Naive B cell (primary cell): ENCODE measurements at places on chromosomes 12 and 14. TPM values are rescaled to one million over a fixed set of nuclear protein-coding genes. Genes with fewer than 3 reads are reported as not detected.

DNA sequence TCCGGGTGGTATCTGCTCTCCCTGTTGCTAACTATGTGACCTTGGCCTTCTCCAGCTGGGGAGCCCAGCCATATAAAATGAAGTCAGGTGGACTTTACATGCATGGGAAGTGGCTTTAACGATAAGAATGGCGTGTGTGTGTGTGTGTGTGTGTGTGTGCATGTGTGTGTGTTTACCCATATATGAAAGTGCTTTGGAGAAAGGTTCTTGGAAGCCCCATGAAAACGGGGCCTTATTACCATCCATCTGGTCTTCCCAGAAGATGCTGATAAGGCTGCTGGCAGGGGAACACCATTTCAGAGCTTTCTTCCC, 94.8 kb downstream of the LRRC74A start:
- no peak overlapping the region for H3K4me3 ChIP-seq
- no peak overlapping the region for H3K27ac ChIP-seq
- peaks cover 43% of the 10 kb centered on the region for H3K27me3 ChIP-seq
- DNase-seq: no peak
- H3K36me3 ChIP-seq: no peaks in the 10 kb centered on the region
- H3K4me1 ChIP-seq: peaks cover 38% of the 10 kb centered on the region

DNA sequence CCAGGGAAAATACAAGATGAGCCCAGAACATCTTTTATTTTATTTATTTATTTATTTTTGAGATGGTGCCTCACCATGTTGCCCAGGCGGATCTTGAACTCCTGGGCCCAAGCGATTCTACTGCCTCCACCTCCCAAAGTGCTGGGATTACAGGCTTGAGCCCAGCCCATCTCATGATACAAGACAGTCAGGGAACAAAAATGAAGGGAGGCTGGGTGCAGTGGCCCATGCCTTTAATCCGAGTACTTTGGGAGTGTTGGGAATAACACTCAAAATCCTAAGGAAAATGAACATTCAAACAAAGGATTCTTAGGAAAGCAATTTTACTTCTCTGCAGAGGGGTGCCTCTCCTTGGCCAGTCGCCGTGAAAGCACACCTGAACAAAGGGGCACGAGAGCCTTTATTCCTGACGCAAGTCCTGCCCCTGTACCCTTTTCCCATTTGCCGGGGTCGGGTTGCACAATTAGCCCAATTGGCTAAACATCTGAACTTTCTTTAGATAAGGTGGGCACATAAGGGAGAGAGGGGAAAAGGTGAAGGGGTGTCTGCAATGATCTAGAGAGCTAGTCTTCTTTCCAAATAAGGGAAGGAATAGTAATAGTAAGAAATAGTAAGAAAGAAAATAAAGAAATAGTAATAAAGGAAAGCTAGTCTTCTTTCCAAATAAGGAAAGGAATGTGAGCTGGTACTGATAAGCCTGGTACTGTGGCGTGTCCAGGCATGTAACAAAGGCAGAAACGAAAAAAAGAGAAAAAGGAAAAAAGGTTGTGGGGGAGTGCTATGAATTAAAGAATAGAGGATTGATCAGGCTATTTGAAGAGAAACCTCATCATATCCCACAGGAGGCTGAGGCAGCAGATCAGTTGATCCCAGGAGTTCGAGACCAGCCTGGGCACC, 13.4 kb downstream of the NCAPD2 start:
- no peak overlapping the region for H3K27ac ChIP-seq
- no peak for DNase-seq
- H3K4me1 ChIP-seq: no peaks in the 10 kb centered on the region
- peaks cover 5% of the 10 kb centered on the region for H3K36me3 ChIP-seq
- no peaks in the 10 kb centered on the region for H3K27me3 ChIP-seq
- H3K4me3 ChIP-seq: no peak overlapping the region

GRCh38 chr12:5963515-5963914, 18.5 kb upstream of the ANO2 start:
- H3K27me3 ChIP-seq: peaks cover 19% of the 10 kb centered on the region
- no peak overlapping the region for H3K27ac ChIP-seq
- DNase-seq: no peak
- no peaks in the 10 kb centered on the region for H3K4me1 ChIP-seq
- H3K4me3 ChIP-seq: no peak overlapping the region
- H3K36me3 ChIP-seq: no peaks in the 10 kb centered on the region

- no peaks in the 10 kb centered on the region for H3K27me3 ChIP-seq
- no peak overlapping the region for H3K27ac ChIP-seq
- no peaks in the 10 kb centered on the region for H3K36me3 ChIP-seq
- DNase-seq: no peak
- no peak overlapping the region for H3K4me3 ChIP-seq
Measured at GRCh38 chr14:39558525-39558924, 126.3 kb upstream of the FBXO33 start.

DNA sequence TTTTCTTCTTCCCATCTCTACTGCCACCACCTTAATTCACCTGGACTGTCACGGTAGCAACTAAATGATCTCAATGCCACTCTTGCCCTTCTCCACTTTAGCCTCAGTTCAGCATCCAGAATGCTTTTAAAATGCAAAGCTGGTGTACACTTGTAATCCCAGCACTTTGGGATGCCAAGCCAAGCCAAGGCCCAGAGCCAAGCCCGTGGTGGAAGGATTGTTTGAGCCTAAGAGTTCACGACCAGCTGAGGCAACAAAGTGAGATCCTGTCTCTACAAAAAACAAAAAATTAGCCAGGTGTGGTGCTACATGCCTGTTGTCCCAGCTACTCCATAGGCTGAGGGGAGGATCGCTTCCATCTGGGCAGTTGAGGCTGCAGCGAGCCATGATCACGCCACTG, 5.9 kb downstream of the CIPC start:
- no peak overlapping the region for H3K27ac ChIP-seq
- no peaks in the 10 kb centered on the region for H3K27me3 ChIP-seq
- H3K4me3 ChIP-seq: no peak overlapping the region
- DNase-seq: no peak

- DNase-seq: no peak
- H3K4me3 ChIP-seq: no peak overlapping the region
- no peaks in the 10 kb centered on the region for H3K4me1 ChIP-seq
- H3K27me3 ChIP-seq: no peaks in the 10 kb centered on the region
- peak overlapping the region; percentile 32 for H3K27ac ChIP-seq
- peaks cover 24% of the 10 kb centered on the region for H3K36me3 ChIP-seq
Measured at GRCh38 chr14:50744231-50744630, 76.1 kb upstream of the SAV1 start.

DNA sequence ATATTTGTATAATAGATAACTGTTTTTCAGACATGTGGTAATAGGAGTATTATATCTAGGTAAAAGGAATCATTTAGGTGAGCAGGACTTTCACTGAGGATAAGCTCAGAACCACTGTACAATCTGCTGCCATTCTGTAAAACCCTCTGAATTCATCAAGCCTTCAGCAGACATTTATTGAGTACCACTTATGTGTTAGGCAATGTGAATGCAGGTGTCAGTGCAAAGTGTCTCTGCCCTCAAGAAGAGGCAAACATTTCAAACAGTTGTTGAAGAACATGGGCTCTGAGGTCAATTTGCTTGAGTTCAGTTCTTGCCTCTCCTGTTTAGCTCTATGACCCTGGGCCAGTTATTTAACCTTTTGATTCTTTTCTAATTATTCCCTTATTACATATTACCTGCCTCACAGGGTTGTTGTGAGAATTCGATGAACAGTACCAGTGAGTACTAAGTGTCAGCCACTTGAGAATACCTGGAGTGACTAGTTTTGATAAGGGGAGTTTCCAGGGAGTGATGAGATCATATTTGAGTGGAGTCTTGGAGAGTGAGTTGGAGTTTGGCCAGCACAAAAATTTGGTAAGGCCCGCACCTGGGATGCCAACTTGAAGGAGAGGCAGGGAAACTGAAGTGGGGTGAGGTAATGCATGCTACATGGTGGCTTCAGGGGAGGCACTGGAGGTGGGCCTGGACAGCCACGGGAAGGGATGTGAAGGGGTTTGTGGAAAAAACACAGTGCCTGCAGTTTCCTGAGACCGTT, 33.7 kb downstream of the RASSF8 start:
- no peaks in the 10 kb centered on the region for H3K4me1 ChIP-seq
- no peaks in the 10 kb centered on the region for H3K36me3 ChIP-seq
- H3K4me3 ChIP-seq: no peak overlapping the region
- no peak for DNase-seq
- H3K27ac ChIP-seq: peak overlapping the region; percentile 74

GRCh38 chr12:72444566-72444965, 172.4 kb downstream of the TRHDE start:
- no peaks in the 10 kb centered on the region for H3K4me1 ChIP-seq
- no peak overlapping the region for H3K4me3 ChIP-seq
- DNase-seq: no peak

- H3K27me3 ChIP-seq: peaks cover 23% of the 10 kb centered on the region
- no peaks in the 10 kb centered on the region for H3K36me3 ChIP-seq
- H3K4me1 ChIP-seq: no peaks in the 10 kb centered on the region
- DNase-seq: no peak
- no peak overlapping the region for H3K4me3 ChIP-seq
Measured at GRCh38 chr12:7269273-7269672, 34.6 kb upstream of the ACSM4 start.

DNA sequence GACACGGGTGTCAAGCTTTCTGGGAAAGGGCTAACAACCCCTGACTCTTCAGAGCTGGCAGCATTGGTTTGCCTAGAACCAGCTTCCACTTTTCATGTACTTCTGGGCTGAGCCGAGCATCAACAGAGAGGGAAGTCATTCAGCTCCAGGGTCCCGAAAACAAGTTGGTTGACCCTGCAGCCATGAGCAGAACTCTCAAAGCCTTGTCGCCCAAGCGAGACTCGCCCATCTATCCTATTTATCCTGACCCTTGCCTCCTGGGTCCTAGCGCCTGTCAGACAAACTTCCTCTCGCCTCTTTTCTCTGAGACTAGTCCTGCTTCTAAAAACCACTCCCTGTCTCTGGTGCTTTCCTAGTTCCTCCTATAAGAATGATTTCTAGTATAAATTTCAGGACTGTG, 47.9 kb downstream of the ASCL4 start:
- H3K4me1 ChIP-seq: no peaks in the 10 kb centered on the region
- H3K27me3 ChIP-seq: peaks cover 9% of the 10 kb centered on the region
- no peak for DNase-seq
- H3K27ac ChIP-seq: no peak overlapping the region
- no peak overlapping the region for H3K4me3 ChIP-seq

DNA sequence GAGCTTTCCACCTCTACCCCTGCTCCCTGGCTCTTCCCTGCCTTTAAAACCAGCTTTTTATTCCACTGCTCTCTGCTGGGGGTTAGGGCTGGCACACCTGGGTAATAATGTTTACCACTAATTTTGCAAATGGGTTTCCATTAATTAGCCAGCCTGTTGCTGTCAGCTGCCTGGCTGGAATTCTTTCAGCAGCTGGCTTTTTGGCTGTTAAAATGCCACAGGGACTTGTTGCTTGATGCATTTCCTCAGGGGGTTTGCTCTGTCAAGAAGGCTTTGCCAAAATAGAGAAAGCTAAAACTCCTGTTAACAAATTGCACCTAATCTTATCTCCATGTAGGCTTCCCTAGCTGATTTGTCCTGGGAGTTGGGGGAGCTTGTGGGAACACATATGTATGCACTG, 51.8 kb upstream of the PSMC1 start:
- no peaks in the 10 kb centered on the region for H3K27me3 ChIP-seq
- H3K4me1 ChIP-seq: no peaks in the 10 kb centered on the region
- H3K36me3 ChIP-seq: no peaks in the 10 kb centered on the region
- H3K27ac ChIP-seq: no peak overlapping the region
- DNase-seq: no peak

- no peak overlapping the region for H3K4me3 ChIP-seq
- no peak overlapping the region for H3K27ac ChIP-seq
- H3K27me3 ChIP-seq: no peaks in the 10 kb centered on the region
- no peaks in the 10 kb centered on the region for H3K36me3 ChIP-seq
- H3K4me1 ChIP-seq: no peaks in the 10 kb centered on the region
Measured at GRCh38 chr12:23729359-23729758, 220.1 kb downstream of the SOX5 start.

- H3K4me1 ChIP-seq: peaks cover 39% of the 10 kb centered on the region
- H3K4me3 ChIP-seq: no peak overlapping the region
Measured at GRCh38 chr12:56616925-56617324, 13.2 kb downstream of the BAZ2A start.

GRCh38 chr12:109635717-109636116, 62.1 kb downstream of the MVK start:
- H3K4me1 ChIP-seq: no peaks in the 10 kb centered on the region
- no peak overlapping the region for H3K27ac ChIP-seq
- no peak overlapping the region for H3K4me3 ChIP-seq
- peaks cover under 1% of the 10 kb centered on the region for H3K27me3 ChIP-seq
- no peaks in the 10 kb centered on the region for H3K36me3 ChIP-seq

DNA sequence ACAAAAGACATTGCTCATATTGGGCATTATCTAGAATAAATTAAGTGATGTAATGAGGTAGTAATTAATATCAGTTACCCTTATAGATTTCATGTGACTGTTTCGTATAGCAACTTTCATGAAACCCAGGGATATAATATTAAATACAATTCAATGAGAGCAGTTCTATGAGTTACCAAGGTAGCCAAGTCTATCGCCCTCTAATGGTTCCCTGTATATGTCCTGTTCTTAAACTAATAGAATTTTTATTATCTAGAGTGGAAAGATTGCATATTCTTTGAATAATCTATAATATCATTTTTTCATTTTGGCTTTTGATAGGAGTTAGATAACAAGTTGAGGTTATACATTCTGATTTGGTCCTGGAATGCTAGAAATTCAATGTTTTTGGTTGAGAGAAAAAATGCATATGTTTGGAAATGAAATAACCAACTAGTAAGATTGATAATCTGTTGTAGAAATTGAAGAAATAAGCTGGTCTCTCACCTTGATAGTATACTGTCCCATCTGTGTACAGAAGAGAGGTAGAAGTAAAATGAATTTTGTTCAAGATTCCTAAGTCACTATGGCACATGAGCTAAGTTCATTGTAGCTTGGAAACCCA, 59.7 kb downstream of the SCFD1 start:
- no peak overlapping the region for H3K4me3 ChIP-seq
- no peaks in the 10 kb centered on the region for H3K4me1 ChIP-seq
- no peak overlapping the region for H3K27ac ChIP-seq
- no peak for DNase-seq
- no peaks in the 10 kb centered on the region for H3K27me3 ChIP-seq
- H3K36me3 ChIP-seq: peaks cover 28% of the 10 kb centered on the region

DNA sequence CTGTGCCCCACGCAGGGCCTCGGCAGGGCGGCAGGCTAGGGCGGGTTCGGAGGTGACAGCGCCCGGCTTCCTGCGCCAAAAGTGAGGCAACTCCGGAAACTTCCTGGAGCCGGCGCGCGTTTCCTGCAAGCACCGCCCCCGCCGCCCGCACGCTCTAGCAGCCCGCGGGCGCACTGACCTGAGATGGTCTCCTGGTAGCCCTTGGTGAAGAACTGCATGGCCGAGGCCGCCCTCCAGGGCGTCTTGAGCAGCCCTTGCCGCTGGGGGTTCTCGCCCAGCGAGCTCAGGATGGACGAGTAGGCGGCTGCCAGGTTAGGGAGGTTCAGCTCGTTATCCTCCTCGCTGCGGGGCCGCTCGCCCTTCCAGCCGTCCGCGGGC, 494 bp downstream of the GCH1 start:
- H3K4me3 ChIP-seq: peak overlapping the region; percentile 86
- no peaks in the 10 kb centered on the region for H3K36me3 ChIP-seq
- peak; percentile 70 for DNase-seq

- H3K27me3 ChIP-seq: peaks cover 4% of the 10 kb centered on the region
- no peaks in the 10 kb centered on the region for H3K36me3 ChIP-seq
- H3K4me3 ChIP-seq: no peak overlapping the region
- H3K4me1 ChIP-seq: no peaks in the 10 kb centered on the region
- no peak for DNase-seq
Measured at GRCh38 chr12:67243260-67243659, 25.9 kb upstream of the CAND1 start.

Gene DDX24
- polyA plus RNA-seq: 90.3 TPM

Gene ESRRB
- polyA plus RNA-seq: not detected

Gene COCH
- 7.4 TPM for polyA plus RNA-seq

Gene LMNTD1
- not detected for polyA plus RNA-seq

Gene KLHL33
- 0.13 TPM for polyA plus RNA-seq

Gene CERS5
- polyA plus RNA-seq: 56.1 TPM

Gene PRIMA1
- not detected for polyA plus RNA-seq

Gene TTLL5
- 11.3 TPM for polyA plus RNA-seq

Gene KRT2
- polyA plus RNA-seq: not detected
